Ureter (tissue), 1 donor: ENCODE measurements at places on chromosomes 16 and 17. TPM values are rescaled to one million over a fixed set of nuclear protein-coding genes. Genes with fewer than 3 reads are reported as not detected.

Gene ARL5C
- total RNA-seq: not detected

Gene UTS2R
- not detected for total RNA-seq

Gene ABCC6
- total RNA-seq: 0.29 TPM

Gene TNFRSF17
- total RNA-seq: 2.2 TPM
